Stimulated activated CD4-positive, alpha-beta T cell treated with anti-CD3 and anti-CD28 coated beads, Interleukin-15, amount 100 ng/mL, for 1 hour (primary cell): ENCODE measurements at places on chromosomes 1 and 21.

DNA sequence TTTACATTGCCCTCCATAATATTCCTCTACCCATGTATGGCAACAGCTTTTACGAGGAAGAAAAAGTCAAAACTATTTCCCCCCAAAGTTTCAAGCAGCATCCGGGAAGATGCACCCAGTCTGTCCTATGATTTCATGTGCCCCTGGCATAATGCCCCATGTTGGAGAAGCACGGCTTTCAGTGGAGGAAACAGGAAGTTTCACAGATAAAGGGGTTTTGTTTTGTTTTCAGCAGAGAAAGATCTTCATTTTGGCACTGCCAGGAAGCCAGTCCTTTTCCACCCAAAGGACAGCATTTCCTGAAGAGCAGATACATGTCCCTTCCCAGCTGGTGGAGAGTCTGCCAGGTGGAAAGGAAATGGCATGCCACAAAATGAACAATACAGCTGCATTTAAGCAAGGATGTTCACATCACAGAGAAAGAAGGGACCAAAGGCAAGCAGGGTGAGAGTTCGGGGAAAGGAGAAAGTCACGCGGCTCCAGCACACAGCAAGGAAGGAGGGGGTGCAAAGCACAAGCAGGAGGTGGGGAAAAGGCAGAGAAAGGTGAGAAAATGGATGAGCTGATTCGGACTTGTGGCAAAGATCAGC is 95.3 kb upstream of the HIVEP3 start:
- DNase-seq = no peak

GRCh38 chr1:96820671-96821070 is 99.1 kb downstream of the PTBP2 start:
- DNase-seq = no peak

DNA sequence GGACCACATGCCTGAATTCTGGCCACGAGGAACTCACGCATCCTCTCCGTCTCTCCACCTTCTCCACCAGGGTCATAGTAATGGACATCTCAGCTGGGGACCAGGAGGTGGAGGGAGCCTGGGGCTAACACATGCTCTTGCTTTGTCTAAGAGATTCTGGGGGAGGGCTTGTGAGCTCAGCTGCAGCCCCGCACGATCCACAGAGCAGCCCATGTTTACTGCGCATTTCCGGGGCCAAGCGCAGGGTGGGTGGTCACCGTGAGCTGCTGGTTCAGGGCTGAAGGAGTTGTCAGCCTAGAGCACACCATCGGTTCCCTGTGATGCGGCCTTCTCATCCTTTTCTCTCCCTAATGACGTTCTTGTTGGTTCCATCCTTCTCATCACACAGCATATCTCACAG is 7.5 kb upstream of the TFF2 start:
- no peak for DNase-seq

DNA sequence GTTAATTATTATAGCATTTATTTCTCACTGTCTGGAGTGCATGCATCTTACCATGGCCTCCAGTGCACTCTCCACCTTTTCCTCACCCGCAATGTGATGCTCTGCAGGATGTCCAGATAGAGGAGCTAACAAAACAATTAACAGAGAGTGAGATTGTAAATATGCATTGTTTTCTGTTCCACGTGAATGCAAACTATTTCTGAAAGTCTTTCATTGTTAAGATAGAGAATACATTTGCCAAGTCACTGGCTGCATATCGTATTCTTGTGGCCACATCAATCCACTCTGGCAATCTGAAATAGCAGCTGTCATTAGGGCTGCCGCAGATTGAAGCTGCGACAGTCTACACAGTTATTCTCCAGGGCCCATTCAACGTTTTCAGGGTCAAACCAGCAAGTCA is 143.8 kb downstream of the DUSP10 start:
- DNase-seq = no peak

GRCh38 chr1:1306070-1306660 is 1.6 kb downstream of the ACAP3 start:
- no peak for DNase-seq

GRCh38 chr21:35868005-35868868 is 192.1 kb downstream of the SETD4 start:
- DNase-seq = no peak

DNA sequence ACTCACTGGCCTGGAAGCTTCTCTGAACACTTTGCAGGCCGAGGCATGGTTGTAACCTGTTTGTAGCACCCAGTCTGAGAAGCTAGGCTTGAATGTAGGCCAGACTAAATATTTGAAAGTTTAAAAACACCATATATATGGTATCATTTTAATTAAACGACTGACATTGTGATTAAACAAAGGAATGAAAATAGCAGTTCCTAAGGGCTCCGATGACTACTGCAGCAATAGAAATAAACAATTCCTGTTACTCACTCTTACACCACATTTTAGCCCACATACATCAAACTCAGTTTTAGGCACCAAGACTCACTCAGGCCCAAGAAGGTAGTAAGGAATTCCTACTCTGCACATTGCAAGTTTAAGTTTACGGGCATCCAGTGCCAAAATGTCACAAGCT is 281.2 kb downstream of the AKT3 start:
- DNase-seq = no peak

GRCh38 chr1:80417671-80418070 is 1383.1 kb upstream of the ADGRL2 start:
- no peak for DNase-seq

- DNase-seq = no peak
Observed at GRCh38 chr1:181737056-181737455, 253.7 kb downstream of the CACNA1E start.

DNA sequence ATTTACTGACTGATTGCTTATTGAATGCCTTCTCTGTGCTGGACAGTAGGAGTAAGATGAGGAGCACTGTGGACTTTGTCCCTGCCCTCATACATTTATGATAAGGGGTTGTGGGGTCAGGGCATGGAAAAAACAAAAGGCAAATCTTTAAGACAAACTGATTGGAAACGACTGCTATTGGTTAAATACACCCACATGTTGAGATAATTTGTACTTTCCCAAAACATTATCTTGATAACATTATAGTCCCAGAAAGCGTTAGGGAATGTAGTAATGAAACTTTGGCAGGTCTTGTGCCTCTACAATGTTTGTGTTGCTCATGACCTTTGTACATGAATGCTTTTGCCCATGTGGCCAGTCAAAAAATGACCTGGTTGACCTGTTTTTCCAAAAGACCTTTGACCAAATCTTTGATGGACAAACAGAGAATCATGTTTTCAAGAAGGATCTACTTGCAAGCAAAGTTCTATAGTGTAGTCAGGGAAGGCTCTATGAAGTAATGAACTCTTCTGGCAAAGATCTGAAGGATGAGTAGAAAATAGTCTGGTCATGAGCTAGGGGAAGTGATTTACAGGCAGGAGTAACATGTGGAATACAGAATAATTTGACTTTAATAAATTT is 50.9 kb downstream of the LEPR start:
- no peak for DNase-seq

DNA sequence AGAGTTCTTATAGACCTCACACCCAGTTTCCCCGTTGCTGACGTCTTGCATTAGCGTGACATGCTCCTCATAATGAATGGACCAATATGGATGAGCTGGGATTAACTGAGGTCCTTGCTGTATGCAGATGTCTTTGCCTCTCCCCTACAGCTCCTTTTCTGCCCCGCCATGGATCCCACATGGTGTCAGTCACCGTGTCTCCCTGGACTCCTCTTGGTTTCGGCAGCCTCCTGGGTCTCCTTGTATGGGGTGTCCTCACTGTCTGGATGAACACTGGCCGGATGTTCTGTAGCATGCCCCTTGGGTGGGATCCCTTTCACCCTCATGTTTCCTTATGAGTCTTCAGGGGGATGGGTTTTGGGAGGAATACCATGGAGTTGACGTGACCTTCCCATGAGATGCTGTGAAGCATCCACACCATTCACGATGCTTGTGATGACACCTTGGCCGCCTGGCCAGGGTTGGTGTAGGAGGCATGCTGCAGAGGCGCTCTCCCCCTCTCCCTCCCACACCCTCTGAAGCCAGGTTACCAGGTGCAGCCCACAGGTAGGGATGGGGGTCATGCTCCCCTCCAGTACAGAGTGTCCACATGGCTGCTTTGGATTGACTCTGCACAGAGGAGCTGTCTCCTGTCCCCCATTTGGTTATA is 4.4 kb downstream of the GJC2 start:
- DNase-seq = no peak

DNA sequence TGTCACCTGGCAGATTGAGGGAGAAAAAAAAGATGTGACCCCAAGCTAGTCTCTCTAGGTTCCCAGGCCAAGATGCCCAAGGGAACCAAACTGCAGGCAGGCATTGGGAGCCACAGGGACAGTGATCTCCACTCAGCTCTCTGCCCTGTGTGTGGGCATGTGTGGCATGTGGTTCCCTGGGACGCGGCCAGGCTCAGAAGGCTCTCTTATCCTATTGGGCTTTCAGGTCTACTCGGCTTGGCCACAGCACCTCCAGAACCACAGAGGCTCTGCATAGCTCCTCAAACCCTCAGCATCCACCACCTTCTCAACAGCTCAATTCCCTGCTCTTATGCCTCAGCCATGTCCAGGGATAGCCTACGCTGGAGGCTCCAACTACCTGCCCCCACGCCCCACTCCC is 22.0 kb downstream of the IQGAP3 start:
- DNase-seq = no peak

DNA sequence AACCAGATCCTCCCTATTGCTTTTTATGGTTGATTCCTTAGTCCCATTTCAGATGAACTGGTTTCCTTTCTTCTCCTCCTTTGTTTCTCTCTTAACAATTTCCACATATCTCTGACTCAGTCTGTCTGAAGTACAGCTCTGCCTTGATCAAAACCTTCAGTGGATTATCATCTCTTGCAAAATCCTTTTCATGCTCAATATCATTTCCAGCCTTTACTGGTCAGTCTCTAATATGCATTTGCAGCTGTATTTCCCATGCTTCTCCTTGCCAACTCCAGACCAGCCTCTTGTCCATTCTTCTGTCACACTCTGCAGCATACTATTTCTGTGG is 72.2 kb downstream of the SNX7 start:
- DNase-seq = no peak

GRCh38 chr1:99198393-99198792 is 65.9 kb upstream of the PLPPR4 start:
- no peak for DNase-seq

GRCh38 chr1:234619071-234619480 is 9.1 kb upstream of the IRF2BP2 start:
- no peak for DNase-seq

- no peak for DNase-seq
Observed at GRCh38 chr1:110107867-110108469, 4.3 kb upstream of the UBL4B start.

GRCh38 chr1:12480748-12481362 is 137.2 kb downstream of the DHRS3 start:
- DNase-seq = no peak

DNA sequence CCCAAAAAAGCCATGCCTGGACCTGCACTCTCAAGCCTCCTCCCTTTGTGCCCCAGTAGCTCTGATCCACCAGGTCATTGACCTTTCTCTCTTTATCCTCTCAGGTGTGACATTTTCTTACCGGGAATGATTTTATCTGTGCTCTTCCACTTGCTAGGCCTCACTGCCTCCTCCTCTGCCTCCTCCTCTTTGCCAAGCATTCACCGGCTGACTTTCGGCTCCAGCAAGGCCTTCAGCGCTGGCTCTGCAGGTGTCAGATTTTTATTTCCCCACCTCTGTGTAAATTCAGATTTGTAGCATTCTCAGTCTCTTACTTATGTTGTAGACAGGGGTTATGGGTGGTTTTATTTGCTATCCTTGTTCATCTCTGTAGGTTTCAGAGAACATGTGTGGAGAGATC is 91.5 kb downstream of the ST6GALNAC5 start:
- DNase-seq = no peak

DNA sequence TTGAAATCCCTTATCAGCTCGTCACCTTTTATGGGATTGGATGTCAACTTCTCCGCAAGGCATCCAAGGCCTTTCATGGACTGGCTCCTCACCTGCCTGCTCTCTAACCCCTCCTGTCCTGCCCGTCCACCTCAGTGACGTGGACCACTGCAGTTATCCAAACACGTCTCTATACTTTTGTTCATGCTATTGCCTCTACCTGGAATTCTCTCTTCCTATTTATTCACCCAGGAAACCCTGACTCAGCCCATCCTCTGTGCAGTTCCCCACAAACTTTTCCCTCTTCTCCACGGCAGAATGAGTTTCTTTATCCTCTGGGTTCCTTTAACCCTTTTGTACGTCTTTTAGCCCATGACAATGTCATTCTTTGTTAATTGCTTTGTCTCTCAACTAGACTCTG is 5.1 kb upstream of the UTP25 start:
- no peak for DNase-seq

- DNase-seq = no peak
Observed at GRCh38 chr1:247107694-247108093, 3.5 kb upstream of the ZNF669 start.
